ENCODE measurements at places on chromosomes 13 and 19.

- no peak for DNase-seq
Measured at GRCh38 chr19:55316646-55317045, 8.5 kb downstream of the TMEM150B start.

- DNase-seq = no peak
Measured at GRCh38 chr19:51292971-51293370, 18.5 kb upstream of the IGLON5 start.

DNA sequence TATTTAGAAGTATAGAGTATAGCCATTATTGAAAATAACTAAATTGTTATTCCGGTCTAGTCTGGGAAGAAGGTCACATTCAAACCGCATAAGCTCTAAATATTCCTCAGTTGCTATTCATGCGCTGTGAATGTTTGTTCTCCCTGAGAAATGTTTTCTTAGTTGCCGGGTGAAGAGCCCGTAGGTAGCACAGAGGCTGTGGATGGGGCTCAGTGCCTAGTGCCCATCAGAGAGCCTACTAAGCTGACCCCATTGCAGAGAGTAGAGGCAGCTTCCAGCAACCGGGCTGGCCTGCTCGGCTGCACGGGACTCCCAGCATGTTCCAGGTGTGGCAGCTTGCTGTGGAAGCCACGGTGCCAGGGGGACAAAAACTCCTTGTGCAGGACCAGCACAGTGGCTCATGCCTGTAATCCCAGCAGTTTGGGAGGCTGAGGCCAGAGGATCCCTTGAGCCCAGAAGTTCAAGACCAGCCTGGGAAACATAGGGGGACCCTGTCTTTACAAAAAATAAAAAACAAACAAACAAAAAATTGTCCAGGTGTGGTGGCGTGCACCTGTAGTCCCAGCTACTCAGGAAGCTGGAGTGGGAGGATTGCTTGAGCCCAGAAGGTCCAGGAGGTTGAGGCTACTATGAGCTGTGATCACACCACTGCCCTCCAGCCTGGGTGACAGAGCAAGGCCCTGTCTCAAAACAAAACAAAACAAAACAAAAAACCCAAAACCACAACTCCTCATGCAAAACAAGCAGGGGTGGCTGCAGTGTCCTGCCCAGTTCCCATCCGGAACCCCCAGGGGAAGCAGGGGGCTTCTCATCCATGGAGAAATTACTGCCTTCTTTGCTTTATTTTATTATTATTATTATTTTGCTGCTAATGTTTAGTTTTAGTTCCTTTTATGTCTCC, 82.5 kb downstream of the KCTD15 start:
- no peak for DNase-seq

DNA sequence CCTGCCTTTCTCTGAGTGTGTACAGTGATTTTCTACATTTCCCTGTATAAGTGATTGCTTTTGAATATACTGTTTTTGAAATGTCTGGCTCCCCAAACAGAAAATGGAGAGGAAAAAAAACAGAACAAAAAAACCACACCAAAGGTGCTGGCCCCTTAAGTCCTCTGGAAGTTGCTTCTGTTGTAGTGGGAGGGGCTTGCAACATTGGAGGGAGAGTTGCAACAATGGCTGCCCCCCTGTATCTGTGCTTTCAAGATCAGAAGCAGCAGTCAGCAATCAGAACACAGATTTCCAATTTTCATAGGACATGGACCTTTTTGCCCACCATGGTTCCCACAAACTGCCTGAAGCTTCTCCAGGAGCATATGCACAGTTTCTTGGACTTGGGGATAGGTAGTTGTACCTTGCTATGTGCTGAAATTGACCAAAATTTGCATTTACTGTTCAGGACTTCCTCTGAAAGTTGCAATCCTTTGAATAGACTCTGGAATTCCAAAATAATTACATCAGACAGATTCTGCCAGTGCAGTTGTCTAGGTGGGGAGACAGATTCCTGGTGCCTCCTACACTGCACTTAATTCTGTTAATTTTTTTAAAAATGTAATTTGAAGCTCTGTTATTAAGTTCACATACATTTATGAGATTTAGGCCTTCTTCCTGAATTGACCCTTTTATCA, 13.8 kb downstream of the BIVM start:
- DNase-seq = peak; percentile 62

DNA sequence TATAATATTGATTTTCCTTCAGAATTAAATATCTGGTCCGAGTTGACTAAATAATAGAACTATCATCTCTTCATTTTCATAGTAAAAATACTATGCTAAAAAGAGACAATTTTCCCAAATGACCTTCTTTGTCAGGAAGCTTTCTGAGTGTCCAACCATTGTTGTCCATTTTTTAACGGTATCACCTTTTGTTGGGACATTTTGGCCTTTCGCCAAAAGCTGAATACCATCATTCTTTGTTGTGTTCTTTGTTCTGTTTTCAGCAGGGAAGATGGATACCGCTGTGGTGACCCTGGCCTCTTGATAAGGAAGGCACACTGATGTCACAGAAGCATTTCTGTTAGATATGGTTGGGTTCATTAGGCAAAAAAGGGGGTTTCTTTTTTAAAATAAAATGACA, 654.4 kb upstream of the GPC6 start:
- DNase-seq = no peak

- no peak for DNase-seq
Measured at GRCh38 chr13:82506805-82507414, 1375.4 kb downstream of the SLITRK1 start.

DNA sequence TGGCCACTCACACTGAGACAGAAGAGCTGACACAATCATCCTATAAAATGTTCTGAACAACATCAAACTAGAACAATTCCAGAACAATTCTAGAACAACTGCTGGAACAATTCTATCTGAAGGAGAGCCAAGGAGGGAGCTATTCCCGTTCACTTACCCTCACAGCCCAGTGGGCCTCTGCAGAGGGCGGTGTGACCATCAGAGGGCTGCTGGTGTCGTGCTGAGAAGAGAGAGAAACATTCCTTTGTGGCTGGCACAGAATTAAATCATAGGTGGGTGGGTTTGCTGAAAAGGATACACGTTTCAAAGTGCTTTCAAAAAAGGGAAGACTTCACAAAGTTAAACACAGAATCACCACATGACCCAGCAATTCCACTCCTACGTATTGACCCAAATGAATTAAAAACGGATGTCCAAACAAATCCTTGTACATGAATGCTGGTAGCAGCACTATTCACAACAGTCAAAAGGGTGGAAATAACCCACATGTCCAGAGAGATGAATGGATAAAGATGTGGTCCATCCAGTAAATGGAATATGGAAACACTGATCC, 34.9 kb downstream of the EPS15L1 start:
- no peak for DNase-seq

- DNase-seq = no peak
Measured at GRCh38 chr13:30305456-30305970, 1.8 kb downstream of the KATNAL1 start.

DNA sequence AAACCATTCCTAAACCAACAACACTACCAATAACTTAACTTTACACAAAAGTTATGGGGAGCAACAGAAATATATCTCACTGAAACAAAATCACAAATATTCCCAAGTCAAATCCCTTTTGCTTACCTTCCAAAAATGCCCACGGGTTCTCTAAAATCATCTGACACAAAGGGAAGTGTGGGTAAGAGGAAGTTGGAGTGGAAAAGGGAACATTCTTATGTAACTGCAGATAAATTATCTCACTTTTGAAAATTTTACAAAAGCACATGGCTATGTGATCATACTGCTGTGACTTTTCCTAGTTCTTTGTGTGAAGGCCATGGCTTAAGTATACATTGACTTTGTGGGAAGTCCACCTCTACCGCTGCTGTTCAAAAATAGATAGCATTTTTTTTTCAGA, 350.5 kb downstream of the GPC6 start:
- no peak for DNase-seq

DNA sequence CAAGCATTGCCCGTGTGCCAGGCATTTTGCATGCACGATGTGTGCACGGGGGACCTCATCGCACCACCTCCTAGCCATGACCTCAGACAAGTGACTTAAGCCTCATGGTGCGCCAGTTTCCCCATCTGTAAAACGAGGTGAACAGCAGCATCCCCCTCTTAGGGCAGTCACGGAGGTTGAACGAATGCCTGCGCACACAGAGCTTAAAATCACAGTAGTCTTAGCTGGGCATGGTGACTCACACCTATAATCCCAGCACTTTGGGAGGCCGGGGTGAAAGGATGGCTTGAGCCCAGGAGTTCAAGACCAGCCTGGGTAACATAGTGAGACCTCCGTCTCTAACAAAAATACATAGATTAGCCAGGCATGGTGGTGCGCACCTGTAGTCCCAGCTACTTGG, 48.6 kb downstream of the PIN1 start:
- no peak for DNase-seq

GRCh38 chr19:34666200-34666957, 10.6 kb downstream of the SCGB2B2 start:
- no peak for DNase-seq

DNA sequence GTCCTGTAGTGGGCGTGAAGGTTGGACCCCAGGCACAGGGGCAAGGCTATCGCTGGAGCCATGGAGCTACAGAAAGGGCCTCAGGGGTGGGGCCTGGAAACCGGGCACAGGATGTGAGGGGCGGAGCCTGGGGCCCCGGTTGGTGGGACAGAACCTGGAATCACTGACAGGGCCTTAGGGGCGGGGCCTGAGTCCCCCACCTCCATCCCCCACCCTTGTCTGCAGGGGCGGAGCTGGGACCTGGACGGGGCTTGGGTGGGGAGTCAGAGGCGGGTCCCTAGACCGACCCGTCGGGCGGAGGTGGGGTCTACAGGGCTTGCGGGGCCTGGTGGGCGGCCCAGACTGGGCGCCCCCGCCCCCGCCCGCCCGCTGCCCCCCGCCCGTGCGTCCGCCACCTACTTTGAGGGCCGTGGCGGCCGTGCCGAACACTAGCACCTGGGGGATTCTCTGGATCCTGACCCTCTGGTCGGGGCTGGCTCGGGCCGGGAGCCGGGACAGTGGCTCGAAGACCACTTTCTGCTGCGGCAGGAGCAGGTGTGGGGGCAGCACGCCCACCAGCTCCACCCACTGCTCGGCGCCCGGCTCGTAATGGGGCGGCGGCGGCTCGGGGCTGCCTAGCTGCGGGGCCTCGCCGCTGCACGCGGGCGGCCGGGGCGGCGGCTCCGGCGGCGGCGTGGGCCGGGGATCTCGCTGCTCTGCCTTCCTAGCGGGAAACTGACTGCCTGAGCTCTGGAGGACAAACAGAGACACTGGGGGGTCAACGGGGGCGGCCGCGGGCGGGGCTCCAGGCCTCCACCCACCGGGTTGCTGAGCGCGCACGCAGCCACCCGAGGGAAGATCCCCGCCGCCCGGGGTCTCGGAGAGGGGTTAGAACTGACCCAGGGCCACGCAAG, 26.3 kb downstream of the DCAF15 start:
- no peak for DNase-seq

DNA sequence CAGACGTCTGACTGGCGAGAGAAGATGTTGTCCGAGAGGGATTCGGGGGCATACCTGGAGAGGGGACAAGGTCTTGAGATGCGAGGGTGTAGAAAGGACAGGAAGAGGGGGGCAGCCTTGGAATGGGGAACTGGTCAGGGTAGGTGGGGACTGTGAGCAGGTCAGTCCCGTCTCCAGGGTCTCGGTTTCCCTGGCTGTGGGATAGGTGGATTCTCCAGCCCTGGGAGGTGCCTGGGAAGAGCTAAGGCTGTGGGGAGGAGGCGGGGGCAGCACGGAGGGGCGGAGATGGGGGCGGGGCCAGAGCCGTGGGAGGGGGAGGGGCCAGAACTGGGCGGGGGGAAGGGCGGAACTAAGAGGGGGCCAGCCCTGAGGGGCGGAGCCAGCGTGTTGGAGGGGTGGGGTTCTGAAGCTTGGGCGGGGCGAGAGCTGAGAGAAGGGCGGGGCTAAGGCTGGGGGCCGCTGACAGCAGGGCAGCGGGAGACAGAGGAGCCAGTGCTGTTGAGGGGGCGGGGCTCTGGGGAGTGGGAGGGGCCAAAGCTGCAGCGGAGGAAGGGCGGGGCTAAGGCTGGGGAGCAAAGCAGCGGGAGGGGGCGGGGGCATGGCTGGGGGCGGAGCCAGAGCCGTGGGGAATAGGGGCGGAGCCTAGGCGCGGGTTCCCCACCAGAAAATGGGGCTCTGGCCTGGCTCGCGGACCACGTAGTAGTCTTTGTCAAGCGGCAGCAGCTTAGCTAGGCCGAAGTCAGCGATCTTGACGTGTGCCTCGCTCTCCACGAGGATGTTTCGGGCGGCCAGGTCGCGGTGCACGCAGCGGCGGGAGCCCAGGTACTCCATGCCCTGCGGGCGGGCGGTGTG, 9.5 kb upstream of the INSL3 start:
- DNase-seq = peak; percentile 74

- no peak for DNase-seq
Measured at GRCh38 chr13:111506125-111506524, 185.7 kb downstream of the TEX29 start.

DNA sequence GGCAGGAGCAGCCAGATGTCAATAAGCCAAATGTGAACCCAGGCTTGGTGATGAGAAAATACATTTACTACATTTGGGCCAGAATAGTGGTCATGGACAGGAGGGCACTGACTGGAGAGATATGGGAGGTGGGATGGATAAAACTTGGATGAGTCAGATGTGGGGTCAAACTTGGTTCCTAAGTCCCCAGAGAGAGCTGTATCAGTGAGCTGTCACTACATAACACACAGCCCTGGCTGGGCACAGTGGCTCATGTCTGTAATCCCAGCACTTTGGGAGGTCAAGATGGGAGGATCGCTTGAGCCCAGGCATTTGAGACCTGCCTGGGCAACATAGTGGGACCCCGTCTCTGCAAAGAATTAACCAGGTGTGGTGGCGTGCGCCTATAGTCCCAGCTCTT, 51.6 kb upstream of the EHD2 start:
- no peak for DNase-seq

- DNase-seq = no peak
Measured at GRCh38 chr13:100356889-100357288, 231.7 kb downstream of the GGACT start.

DNA sequence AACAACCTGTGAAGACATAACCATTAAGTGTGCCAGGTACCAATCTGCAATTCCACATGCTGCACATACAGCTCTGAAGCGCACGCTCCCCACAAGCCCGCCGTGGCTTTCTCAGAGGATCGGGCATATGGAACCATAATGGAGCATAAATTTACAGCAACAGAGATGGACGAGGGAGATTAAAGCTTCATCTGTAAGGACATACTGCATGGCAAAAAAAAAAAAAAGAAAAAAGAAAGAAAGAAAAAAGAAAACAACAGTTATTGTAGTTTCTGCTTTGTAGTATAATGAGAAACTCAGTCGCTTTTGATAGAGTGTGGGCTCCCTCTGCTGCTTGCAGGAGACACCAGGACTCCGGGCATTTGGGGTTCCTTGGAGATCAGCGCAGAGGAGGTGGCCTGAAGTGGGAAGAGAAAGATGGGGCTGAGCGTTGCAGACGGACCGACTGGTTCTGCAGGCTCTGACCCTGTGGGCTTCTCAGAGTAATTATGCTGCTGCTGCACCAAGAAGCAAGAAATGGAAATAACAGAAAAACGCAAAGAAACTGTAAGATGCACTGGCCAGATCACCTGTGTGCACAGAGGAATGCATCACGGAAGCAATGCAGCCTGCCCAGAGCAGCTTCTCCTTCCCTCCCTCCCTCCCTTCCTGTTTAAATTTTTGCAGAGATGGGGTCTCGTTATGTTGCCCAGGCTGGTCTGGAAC, 10.8 kb upstream of the PDCD5 start:
- peak; percentile 60 for DNase-seq

GRCh38 chr19:4914736-4915501, 5.6 kb downstream of the UHRF1 start:
- peak; percentile 81 for DNase-seq

GRCh38 chr13:21825801-21826200, 154.9 kb downstream of the FGF9 start:
- no peak for DNase-seq

- DNase-seq = peak; percentile 70
Measured at GRCh38 chr19:6590827-6591319, at the start of gene CD70. CD70 (minus strand) TSS chr19:6591150; CDS start chr19:6591002, 148 bp downstream.

GRCh38 chr13:31731921-31732320, 7.4 kb upstream of the RXFP2 start:
- DNase-seq = no peak

- DNase-seq = peak; percentile 93
Measured at GRCh38 chr19:16435238-16435917, 36.4 kb downstream of the EPS15L1 start.
